Substantia nigra (tissue), 51 donors: ENCODE measurements at places on chromosomes 12 and 14.

GRCh38 chr12:96424601-96425000 is 24.4 kb upstream of the CDK17 start:
- no peak for DNase-seq

DNA sequence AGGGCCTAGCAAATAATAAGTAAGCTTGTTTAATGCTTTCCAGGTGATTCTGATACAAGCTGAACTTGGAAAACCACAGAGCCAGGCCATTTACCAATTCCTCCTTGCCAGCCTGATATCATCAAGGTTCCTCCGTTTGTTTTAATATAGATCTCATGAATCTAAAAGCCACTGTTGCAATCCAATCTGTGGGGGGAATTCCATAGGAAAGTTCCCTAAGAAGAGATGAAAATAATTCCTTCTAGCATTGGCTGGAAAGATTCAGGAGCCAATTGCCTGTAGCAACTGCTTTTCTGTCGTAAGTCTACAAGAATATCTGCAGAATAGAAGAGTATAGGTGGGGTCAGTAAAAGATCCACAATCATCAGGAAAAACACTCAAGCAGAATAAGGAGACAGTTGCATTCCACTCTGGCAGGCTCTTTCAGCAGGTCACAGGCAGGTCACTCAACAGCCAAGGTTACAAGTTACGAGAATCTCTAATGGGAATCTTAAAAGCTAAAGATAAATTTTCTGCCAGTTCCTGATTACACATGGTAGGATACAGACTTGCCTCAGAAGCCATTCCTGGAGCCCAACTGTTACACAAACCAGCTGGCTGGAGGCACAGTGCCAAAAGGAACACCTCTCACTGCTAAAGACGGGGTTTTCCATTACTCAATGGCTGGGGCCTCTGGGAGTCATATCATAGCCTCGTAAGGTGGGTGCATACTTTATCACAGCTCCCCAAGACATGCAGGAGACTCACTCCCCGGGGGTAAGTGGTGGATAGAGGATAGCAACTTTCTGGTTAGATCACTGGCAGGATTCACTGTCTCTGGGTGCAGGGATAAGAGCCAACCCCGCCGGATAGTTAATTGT is 43.6 kb downstream of the FGD6 start:
- DNase-seq, result no peak

DNA sequence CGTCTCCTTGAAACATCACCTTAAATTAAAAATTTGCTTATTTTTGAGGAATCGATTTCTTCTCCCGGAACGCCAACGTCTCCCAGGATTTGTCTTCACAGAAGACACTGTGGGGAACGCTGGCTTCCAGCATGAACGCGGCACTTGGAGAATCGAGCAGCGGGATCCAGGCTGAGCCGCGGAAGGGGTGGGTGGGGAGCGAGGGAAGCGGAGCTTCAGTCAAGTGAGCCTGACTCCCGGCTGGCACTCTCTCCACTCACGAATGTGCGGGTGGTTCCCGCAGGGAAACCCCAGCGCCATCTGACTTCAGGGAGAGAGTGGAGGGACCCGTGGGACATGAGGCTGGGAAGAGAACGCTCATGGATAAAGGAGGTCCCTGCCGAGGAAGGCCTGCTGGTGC is 506.0 kb upstream of the TMEM132C start:
- DNase-seq, result no peak

DNA sequence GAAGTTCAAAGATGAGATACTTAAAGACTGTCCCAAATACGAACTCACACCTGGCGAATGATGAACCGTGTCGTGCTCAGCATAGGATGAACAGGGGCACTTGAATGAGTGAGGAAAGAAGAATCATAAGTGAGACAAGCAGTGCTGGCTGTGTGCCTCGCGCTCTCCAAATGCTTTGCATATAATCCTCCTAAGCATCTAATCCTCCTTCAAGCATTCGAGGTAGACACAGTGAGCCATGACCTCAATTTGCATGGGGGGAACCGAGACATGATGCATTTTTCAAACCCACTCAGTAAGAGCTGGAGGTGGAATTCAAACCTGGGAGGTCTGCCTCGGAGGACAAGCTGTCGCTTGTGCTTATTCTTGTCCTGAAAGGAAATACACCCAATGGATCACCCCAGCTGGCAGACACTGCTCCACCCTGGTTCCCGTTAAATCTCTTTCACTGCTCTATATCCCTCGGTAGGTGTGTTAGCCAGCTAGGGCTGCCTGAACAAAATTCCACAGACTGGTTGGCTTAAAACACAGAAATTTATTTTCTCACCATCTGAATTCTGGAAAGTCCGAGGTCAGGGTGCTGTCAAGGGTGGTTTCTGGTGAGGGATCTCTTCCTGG is 274.0 kb downstream of the SLC15A4 start:
- DNase-seq, result no peak

GRCh38 chr12:26987634-26988424 is 26.4 kb downstream of the TM7SF3 start:
- DNase-seq, result no peak

DNA sequence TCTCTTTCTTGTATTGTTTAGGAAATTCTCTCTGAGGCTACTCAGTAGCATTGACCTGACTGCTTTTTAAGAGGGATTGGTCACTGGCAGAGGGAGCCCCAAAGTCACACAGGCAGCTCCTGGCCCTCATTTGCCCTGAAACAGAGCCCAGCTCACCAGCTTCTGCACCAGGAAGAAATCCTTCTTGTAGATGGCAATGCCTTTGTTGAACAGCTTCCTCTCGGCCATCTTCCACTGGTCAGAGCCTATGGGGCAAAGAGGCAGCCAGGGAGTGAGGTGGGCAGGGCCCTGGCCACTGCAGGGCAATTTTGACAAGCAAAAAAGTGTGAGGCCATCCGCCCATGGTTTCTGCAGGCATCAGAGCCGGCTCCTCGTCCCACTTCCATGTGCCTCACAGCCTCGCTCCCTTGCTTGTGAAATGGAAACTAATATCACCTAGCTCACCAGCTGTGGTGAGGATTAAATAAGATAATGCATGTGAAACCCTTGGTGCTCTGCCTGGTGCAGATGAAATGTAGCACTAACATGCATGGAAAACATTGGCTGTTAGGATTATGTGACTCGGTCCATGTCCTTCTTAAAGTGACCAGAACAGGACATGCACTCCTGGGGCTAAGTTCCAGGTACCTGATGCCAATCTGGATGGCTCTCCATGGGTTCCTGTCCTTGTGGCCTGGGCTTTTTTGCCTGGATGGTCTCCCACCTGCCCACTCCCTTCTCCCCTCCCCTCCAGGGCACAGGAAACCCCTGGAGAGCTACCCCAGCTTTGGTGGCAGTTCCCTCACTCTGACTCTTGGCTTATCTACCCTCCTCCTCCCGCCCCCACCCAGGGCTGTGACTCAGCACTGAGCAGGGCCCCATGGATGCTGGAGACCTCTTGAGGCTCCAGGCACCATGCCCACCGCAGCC is 11.2 kb upstream of the PNMA1 start:
- DNase-seq, result no peak

DNA sequence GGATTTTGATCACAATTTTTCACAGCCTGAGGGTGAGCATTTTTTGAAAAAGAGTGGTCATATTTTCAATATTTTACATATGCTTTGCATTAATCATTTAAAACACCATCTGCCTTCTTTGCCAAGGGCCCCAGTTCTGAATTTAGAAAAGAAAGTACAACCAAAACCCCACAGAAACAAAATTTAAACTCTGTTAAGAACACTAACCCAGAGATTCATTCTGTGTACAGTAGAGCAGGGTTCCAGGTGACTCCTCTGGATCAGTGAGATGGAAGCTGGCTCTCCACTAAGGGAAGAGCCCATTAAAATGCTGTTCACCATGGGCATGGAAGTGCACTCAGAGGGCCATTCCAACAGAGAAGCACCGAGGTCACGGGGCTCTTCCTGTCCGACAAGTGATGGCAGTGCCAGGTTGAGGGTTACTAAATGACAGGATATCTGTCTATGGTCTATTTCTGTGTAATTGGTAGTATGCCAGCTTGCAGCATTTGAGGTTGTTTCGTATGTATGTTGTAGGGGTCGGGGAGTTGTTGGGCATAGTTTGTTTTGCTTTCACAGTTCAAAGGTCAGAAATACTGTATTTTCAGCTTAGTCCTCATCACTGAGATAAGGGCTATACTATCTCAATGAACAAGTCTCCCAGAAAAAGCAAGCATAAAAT is 95.9 kb downstream of the SLC35F4 start:
- DNase-seq, result no peak
